Activated T-helper 9 cell treated with anti-CD3 and anti-CD28 coated beads, Interleukin-2, amount 50 U/mL, for 16 hours (primary cell): ENCODE measurements at places on chromosomes 2 and 18.

DNA sequence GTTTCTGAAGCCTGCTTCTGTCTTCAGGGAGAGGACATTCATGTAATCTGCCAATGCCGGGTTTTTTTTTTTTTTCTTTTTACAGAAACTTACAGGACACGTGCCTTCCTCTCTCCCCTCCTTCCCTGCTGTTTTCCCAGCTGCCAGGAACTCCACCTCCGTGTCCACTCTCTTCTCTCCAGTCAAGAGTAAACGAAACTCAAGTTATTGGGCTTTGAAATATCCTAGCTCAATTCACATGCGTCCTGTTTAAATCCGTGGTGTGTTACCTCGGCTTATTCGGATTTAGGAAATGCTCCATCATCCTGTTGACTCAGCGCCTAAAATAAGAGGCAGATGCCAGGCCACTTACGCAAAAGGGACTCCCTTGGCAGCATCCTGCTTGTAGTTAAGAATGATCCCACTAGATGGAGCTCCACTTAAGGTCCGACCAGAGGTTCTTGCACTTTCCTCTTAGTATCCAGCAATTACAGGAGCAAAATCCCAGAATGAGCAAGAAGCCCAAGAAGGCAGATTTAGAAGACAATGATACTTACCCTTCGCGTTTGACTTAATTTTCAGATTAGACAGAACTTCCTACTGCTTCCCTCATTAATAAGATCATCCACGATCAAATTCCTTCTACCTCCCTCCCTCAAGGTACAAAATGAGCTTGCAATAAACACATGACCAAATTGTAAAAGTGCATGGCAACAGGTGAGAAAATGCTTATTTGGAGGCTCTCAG, 97.2 kb upstream of the ZCCHC2 start:
- DNase-seq: peak; percentile 7

DNA sequence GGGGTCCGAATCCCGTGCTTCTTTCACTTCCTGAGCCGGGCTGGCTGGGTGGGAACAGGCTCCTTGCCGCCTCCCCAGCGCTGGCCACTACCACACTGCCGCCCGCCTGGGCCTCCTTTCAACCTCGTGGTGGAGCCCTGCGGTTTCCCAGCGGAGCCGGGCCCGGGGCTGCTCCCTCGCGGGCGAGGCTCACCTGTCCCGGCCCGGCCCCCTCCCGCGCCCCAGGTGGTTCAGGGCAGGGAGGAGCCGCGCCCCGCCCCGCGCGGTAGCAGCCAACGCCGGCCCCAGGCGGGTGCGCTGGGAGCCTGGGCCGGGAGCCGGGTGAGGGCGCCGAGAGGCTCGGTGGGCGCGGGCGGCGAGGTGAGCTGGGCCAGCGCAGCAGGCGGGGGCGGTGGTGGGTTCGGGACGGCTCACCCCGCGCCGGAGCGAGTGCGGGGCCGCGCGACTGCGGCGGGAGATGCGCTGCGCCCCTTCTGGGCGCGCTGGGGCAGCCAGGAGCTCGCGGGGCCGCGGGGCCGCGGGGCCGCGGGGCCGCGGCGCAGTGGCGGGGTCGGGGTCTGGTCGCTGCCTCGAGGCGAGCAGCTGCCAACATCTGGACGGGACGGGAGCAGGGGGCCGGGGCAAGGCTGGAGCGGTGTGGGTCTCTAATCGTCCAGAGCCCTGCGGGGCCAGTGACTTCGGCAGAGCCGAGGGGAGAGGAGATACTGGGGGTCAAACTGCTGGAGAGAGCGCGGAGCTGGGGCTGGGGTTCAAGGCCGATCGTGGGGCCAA, at the start of gene LYPD6B:
TSS of gene LYPD6B (plus strand) at position 258 of the 771 bp plus-strand sequence. CDS start 92,250 bp downstream, outside the sequence.
- no peak for DNase-seq

- DNase-seq: no peak
Observed at GRCh38 chr18:64717026-64717425, 568.1 kb upstream of the LINC00305 start.

DNA sequence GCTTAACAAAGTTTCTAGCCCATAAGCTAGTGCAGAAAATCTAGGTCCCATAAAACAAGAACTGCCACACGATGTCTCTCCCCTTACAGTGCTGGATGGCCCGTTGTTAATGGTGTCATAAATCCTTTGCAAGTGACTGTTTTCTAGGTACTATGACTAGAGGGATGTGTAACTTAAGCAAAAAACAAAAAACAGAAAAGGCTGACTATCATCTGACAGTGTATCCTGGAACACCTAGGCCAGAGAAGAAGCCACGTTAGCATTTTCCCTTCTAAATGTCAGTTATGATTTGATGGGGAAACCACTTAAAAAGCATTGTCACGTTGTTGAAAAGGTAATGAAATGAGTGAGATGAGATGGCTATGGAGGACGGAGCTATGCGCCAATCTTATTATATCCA, 2.4 kb downstream of the CASP8 start:
- DNase-seq: no peak

DNA sequence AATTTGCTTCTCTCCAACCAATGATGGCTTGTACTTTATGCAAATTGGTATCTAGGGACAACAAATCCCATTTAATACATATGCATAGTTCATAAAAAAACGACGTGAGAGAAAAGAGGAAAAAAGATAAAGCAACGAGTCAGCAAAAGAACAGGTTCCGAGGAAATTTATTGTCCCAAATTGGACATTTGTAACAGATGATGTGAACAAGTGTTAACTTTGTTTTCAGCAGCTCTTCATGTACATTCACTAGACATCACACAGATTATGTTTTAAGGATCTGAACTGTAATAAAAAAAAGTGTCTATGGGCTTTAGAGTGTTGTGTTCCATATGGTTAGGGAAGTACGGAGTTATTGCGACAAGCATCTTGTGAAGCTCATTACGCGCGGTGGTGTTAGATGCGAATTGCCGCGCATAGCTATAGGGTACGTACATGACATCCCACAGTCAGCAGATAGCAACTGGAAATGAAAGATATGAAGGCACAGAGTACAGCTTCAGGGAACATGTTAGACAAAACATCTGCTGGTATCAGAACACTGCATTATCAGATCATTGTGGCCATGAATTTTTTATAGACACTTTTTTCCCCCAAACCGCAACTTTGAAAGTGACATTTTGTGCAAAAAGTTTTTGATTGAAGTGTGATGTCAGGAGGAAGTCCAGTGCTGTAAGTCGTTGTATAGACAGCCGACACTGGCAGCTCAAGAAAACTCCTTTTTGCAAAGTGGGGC, 1073.1 kb upstream of the FANCL start:
- no peak for DNase-seq

DNA sequence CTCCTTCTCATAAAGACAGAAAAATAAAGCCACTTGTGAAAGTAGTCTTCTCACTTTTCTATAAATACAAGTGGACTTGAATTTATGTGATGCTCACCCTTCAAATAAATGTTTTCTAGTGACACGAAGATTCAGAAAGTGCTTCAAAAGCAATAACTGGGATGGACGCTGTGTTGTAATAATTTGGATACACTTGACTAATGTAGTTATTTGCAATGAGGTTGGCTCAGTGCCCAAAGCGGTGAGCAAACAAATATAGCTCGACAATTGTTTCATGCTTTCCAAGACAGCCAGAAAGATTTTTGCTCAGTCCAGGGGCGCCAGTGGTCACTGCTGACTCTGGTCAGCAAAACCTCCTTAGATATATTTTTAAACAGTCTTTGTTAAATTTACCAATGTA, 278.6 kb upstream of the KLHL14 start:
- DNase-seq: no peak

DNA sequence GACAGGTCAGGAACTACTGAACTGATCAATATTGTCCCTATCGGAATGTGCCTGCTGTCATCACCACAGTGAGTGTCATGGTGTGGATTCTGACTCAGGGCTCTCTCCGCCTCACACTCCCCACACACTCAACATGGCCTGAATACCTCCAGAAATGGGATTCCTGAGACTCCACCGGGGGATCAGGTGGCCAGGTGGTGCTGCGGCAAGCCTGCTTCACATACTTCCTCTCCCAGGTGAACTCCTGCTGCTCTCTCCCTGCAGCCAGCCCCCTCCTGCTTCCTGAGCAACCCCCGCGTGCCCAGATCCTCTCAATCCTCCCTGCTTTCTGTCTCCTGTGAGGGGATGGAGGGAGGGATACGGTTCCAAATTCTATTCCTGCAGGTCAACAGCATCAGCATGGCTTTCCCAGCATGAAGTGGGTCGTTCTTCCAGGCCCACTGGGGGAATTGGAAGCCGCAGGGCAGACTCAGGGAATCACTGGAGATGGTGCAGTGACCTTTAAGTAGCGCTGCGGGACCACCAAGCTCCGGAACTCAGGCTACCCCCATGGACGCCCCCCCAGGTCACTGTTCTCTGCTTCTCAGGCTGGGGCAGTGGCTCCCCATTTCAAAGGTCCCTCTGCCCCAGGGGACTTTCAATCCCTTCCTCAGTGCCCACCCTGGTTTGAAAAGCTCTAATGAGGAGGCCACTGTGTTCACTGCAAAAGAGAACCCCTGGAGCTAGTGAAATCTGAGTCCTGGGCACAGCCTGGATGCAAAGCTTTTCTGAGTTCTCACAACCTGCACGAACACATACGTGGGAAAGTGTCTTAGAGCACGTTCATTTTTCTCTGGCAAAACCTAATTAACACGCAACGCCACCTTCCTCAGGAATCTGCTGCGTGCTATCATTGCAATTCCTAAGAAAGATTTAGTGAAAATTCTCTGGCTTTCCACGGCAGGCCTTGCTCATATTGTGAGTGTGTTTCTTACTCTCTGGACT, 168.4 kb downstream of the ZFP36L2 start:
- no peak for DNase-seq

- no peak for DNase-seq
Observed at GRCh38 chr2:23412556-23413155, 27.7 kb downstream of the KLHL29 start.

- no peak for DNase-seq
Observed at GRCh38 chr2:115491186-115491793, 1048.8 kb downstream of the DPP10 start.

DNA sequence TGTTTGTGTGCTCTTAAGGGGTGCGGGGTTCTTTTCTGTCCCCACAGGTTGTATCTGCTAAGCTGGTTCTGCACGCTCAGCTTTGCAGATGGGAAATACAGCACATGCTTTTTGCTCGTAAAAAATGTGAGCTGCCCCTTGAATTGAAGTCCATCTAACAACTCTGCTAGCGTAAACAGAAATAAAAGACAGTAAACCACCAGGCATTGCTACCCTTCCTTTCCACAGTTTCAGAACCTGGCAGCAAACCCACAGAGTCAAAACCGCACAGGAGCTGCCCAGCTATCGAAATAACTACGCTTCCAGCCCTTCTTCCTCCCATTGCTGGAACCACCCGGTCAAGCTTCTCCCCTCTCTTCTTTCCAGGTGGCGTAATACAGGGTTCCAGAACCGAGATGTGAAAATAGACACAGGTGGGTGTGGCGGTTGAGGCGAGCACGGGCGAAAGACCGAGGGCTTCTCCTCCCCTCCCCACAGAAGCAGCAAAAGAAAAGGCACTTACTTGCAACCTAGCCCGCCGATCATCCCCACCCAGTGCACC, 479 bp downstream of the SCN9A start:
- DNase-seq: no peak

GRCh38 chr2:212797484-212798205, 259.0 kb upstream of the ERBB4 start:
- DNase-seq: no peak

- no peak for DNase-seq
Observed at GRCh38 chr18:62660691-62661090, 54.6 kb upstream of the PHLPP1 start.

DNA sequence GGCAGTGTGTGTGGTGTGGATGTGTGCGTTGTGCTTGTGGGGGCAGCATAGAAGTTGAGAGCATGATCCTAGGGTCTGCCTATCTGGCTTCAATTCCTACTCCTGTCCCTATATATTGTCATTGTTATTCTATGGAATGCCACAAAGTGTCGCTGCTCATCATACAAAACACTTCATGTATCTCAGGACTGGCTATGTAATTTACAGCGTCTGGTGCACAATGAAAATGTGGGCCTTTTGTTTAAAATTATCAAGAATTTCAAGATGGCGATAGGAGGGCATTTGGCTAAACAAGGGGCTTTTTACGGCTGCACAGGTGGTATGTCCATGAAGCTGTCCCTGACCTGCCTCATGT, 3.4 kb downstream of the SERPINB2 start:
- no peak for DNase-seq

DNA sequence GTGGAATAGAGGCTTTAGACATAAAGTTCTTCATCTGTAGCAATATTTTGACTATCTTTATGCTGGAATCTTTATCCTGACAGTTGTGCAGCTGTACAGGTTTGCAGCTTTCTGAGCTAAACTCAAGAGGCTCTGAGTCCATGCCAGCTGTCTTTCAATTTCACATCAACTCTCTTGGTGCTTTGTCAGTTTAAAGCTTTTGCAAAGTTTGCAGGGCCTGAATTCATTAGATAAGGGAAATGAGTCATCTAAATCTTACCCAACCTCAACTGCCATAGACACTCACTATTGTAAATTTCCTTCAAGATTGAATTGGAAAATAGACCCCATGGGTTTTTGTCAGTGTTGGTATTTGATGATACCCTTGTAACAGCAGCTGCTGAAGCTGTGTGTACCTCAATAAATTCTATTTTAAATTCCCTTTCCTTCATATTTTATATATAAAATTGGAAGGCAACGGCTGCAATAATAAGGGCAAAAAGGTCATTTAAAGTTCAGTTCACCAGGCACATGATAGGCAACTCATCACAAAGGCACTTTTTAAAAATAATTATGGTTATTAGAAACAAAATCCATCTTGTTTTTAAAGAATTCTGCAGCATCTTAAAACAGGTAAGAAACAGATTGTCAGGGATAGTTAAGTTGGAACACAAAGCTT, 169.9 kb upstream of the SLC39A10 start:
- DNase-seq: no peak

DNA sequence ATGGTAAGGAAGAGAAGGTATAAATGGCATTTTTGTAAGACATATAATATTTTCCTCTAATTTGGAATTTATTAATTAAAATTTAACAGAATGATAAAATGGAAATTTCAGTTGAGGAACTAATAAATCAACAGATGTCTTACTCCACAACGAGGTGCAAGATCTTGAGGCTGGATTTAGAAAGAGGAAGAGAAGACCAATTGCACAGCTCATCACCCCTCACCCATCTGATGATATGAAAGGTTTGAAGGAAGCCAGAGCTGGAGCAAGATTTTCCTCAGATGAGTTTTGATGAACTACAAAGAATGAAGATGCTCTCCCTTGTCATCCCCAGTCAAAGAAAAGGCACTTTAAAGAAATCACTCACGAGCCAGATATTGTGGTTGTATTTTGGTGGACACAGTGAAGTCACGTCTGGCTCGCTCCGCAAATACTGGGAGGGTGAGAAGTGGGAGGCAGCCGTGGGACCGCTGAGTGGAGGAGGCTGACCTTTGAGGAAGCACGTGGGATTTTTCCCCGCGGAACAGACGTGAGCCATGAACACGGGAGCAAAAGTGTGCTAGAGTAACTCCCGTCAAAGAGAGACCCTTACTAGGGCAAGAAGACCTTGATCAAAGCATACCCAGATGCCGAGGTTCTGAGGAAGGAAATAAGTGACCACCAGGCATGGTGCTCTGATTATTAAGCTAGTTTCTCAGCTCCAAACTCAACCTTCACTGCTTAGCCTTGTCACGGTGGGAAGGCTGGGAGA, 511.4 kb downstream of the RNF144A start:
- DNase-seq: no peak

- DNase-seq: no peak
Observed at GRCh38 chr2:190722061-190722759, 73.3 kb downstream of the NAB1 start.

- no peak for DNase-seq
Observed at GRCh38 chr18:23737578-23737977, 48.3 kb downstream of the LAMA3 start.

- DNase-seq: no peak
Observed at GRCh38 chr18:31624892-31625640, 33.4 kb downstream of the TTR start.

GRCh38 chr2:154554046-154554445, 144.4 kb upstream of the KCNJ3 start:
- DNase-seq: no peak
